ENCODE measurements at places on chromosomes 11 and 22.

DNA sequence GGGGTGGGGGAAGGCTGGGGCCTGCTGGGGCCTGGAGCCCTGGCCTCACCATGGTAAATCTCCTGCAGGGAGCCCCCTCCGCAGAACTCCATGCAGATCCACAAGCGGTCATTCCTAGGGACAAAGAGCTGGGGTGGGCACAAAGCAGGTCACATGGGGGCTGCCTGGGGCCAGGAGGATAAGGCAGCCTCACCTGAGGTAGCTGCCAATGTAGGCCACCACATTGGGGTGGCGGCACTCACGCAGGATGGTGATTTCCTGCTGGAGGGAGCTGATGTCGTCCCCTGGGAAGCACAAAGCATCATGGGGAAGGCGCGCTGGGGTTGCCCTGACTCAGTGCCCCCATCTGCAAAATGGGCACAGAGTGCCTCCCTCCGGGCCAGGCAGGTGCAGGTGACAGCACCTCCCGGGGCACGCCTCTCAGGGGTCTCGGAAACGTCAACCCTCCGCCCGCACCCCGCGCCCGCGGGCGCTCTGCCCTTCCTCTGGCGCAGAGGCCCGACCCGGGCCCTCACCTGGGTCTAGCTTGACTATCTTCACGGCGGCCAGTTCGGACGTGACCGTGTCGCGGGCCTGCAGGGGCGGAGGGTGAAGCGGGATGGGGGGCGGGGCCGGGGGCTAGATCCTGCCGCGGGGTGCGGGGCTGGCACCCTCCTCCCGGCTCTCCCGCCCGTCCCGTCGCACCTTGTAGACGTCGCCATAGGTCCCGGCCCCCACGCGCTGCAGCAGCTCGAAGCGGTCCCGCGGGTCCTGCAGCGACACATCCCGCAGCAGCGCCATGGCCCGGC lies 450 bp downstream of the MAP4K2 start:
- no peak for DNase-seq

GRCh38 chr11:34721646-34722045 lies 100.8 kb downstream of the EHF start:
- DNase-seq = no peak

GRCh38 chr11:10494636-10495463 lies 39.8 kb downstream of the AMPD3 start:
- DNase-seq = no peak

DNA sequence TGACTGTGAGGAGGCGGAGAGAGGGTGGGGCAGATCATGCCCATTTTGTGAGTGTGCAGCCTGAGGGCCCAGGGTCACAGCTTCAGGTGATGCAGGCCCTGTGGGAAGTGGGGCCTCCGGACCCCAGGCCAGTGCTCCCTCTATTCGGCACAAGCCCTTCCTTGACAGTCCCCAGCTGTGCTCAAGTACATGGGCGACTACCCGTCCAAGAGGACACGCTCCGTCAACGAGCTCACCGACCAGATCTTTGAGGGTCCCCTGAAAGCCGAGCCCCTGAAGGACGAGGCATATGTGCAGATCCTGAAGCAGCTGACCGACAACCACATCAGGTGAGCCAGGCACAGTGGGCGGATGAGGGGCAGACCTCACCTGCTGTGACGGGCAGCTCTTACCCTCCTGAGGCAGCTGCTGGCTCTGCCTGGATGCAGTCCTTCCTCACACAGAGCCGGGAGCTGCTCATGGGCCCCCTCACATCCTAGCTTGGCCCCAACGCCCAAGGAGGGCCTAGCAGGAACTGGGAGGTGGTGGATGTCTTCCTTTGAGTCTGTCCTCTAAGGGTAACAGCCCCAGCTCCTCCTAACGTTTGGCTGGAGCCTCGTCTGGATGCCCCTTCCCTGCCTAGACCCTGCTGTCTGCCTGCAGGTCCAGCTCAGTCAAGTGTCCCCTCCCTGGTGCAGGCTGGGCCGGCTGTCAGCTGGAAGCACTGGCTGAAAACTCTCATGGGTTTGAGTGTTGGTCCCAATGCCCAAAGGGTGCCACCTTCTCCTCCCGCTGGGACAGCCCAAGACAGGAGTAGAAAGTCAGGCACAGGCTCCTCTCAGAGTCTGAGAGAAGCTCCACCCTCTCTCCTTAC lies 76.1 kb downstream of the MYO7A start:
- no peak for DNase-seq

DNA sequence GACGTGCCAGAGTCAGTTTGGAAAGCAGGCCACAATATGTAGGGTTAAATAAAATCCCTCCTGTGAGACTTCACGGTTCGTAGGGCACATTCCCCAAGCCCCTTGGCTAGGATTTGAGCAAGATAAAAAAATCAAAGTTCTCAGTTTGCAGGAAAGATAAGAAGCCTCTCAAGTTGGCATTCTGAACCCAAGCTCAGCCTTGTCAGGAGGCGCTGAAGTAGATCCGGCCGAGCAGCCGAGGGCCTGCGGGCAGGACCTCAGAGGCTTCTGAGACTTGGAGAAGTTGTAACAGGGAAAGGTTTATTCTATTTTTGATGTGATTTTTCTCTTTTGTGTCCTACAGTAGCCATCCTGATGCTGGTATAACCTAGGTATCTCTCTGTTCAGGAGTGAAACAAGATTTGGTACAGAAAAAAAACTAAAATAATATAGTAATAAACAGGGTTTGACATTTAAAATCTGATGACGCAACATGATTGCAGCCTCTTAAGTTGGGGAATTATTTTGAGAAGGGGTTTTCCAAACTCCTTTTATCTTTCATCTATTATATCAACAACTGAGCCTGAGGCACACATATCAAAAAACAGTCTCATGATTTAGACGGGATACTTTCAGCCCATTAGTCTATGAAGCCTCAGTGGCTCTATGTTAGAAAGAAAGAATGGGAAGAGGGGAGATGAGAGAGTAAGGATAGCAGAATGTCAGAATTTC lies 10.1 kb downstream of the PATE2 start:
- peak; percentile 76 for DNase-seq

- DNase-seq = peak; percentile 87
Observed at GRCh38 chr11:47185305-47186075, 744 bp downstream of the PACSIN3 start.

- DNase-seq = no peak
Observed at GRCh38 chr11:120880498-120881175, 143.3 kb upstream of the TBCEL start.

DNA sequence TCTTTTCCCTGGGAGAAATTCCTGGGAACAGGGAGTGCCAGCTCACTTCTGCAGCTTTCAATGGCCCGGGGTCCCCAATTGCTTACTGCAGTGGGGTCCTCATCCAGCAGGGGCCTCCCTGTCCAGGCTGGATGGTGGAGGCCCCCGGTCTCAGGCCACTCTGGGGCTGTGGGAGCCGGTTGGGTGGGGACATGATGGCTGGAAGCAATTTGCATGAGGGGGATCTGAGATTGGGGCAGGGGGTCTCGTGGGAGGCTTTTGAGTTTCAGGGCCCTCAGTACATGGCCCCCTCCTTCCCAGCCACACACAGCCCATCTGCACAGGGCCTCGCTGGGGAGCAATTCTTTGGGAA lies 25.2 kb downstream of the MRGPRD start:
- DNase-seq = no peak

DNA sequence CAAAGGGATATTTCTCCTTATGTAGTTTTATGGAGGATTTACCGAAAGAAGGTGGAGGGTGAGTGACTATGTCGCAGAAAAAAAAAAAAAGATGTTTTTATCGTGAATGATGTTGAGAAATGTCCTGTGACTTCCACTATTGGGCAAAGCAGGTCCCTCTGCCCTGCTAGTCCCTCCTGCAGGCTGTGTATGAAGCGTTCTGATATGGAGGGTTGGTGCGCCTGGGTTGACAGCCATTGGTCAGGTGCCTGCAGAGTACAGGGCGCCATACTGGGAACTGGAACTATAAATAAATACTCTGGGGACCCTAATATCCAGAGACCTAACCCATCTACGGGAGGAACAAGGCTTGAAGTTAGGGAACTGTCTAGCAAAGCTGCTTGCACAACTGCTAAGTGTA lies 1.5 kb downstream of the IL17RA start:
- DNase-seq = no peak

- no peak for DNase-seq
Observed at GRCh38 chr22:39658806-39659463, 88.4 kb downstream of the CACNA1I start.

GRCh38 chr11:65551572-65552387 lies 6.4 kb downstream of the LTBP3 start:
- no peak for DNase-seq

DNA sequence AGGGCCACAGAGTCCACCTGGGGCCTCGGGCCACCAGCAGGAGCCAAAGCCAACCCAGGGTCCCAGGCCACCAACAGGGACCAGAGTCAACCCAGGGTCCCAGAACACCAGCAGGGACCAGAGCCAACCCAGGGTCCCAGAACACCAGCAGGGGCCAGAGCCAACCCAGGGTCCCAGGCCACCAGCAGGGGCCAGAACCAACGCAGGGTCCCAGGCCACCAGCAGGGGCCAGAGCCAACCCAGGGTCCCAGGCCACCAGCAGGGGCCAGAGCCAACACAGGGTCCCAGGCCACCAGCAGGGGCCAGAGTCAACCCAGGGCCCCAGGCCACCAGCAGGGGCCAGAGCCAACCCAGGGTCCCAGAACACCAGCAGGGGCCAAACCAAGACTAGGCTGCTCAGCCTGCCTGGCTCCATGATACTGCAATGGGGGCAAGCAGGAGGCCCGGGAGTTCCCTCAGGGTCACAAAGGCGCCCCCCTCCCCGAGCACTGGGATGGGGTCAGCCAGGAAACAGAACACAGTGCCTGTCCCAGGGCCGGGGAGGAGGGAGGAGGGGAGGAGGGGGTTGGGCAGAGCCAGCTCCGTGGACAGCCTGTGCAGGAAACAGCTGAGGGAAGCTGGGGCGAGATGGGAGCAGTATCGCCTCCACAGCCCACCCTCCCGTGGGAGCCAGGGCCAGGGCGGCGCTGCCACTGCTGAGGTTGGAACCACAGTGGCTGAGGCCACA lies 62.0 kb upstream of the PRR5 start:
- no peak for DNase-seq

DNA sequence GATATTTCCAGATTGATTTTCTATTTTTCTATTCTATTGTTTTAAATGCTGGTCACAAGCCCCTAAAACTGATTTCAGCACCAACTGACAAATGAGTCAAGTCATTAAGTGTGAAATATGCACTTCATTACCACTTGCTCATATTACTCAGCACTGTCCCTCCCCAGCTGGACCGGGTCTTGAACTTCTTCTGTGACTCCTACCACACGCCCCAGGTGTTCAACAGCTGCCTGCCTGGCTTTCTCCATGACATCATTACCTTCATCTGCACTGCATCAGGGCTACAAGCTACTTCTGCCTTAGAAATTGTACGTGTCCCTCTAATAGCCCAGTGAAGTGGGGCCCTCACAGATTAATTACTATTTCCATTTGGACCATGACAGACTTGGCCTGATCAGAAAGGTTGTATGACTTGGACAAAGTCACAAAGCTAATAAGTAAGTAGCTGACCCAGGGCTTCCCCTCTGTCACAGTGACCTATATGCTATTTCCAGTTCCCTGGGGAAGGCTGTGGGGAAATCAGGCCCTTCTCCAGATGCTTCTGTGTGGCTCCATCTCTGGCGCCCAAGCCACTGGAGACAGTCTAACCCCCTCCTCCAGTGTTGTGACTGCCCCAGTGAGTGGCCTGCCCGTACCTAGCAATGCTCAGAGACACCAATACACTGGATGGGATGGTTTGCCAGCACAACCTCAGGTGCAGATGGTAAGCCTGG lies 18.1 kb downstream of the TBC1D10A start:
- DNase-seq = no peak

DNA sequence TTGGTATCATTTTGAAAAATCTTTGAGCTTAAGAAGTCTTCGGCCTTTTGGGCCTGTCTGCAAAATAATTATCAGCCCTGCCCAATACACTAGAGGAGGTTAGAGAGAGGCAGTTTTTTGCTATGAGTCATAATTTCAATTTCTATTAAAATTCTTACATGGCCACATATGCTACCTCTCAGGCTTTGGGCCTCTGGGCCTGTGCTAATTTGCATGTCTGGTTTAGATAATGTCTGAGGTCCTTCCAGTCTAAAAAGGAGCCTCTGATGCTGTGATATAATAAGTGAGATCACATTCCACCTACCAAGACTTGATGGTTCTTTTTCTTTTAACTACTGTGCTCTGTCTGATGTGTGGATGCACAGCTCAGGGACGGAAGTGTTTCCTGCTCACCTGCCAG lies 70.8 kb downstream of the KCNJ1 start:
- DNase-seq = no peak

DNA sequence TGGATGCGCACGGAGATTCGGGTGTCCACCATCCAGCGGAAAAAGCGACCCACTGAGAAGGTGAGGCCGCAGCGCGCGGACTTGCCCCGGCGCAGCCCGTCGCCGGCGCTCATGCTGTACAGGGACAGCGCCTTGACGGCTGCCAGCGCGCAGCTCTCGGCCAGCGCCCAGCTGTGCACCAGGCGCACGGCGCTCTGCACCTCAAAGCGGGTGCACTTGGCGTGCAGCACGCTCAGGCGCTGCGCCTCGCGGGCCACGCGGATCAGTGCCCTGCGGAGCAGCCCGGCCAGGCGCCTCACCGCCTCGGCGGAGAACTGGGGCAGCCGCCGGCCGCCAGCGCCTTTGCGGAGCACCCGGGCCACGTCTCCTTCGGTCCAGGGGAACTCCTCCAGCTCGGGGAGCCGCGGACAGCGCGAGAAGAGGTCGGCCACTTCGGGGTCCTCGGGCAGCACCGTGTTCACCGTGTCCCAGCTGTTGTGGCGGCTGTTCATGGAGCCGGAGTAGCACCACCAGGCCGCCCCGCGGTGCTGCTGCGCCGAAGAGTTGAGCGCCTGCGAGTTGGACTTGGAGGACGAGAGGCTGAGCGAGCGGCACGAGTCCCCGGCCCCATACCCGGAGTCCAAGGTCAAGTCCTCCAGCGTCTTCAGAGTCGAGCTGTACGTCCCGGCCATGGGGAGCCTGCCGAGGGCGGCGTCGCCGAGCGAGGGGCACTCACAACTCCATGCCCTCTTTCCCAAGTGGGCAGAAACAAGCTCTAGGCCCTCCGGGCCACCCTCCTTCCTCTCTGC lies 703 bp downstream of the ABTB2 start:
- peak; percentile 53 for DNase-seq

DNA sequence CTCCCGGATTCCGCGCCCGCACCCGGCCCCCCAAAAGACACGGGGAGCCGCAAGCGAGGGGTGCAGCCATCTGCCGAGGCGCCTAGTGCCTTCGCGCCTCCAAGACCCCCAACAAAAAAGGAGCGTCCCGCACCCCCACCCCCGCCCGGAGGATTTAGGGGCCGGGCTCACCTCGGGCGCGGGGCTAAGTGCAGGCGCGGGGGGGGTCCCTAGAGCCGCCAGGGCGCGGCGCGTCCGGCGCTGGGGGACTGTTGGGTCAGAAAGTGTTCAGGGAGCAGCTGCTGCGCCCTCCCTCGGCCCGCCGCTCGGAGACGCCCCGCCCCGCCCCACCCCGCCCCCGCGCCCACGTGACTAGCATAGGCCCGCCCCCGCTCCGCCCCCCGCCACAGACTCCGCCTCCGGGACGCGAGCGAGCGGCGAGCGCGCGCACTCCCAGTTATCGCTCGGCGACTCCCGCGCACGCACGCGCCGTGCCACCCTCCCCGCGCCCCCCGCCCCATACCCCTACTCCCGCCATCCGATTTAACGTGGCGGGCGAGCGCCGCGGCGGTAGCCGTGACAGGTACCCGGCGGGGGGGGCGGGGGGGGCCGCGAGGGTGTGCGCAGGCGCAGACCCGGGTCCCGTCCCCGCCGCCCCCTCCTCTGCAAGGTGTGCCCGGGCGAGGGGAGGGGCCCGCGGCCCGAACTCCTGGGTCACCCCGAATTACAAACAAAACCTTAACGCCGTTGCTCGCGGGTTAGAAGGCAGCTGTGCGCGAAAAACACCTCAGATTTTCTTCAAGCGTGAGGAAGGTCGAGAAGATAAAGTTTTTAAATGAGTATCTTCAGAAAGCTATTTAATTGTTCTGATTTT lies 56.2 kb downstream of the KCNJ4 start:
- DNase-seq = peak; percentile 75

GRCh38 chr11:48116437-48117228 lies 100.0 kb upstream of the OR4B1 start:
- no peak for DNase-seq

Data from umbilical cord (tissue), 2 donors.